ENCODE measurements at places on chromosomes 12 and 14.

DNA sequence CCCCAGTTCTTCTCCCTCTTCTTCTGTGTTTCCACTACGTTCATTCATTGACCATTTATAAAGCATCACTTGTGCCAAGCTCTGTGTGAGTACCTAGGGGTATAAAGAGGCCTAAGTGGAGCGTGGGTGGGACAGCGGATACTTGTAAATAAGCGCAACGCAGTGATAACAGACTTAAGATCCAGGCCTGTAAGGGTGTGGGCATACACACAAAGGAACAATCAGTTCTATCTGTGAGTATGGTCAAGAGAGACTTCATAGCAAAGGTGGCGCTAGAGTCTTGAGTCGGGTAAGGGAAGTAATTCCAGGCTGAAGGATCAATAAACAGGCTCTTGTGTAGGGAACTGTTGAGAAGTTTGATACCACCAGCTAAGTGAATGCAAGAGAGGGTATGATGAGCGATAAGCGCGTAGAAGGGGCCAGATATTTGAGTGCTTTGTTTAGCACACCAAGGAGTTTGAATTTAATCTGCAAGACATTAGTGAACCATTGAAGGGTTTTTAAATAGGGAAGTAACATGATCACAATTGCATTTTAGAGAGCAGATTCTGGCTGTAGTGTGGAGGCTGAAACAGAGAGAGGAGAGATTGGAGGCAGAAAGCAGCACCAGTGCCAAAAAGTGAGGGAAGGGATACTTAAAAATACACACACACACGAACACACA, 1.0 kb upstream of the GXYLT1 start:
- no peak for DNase-seq

DNA sequence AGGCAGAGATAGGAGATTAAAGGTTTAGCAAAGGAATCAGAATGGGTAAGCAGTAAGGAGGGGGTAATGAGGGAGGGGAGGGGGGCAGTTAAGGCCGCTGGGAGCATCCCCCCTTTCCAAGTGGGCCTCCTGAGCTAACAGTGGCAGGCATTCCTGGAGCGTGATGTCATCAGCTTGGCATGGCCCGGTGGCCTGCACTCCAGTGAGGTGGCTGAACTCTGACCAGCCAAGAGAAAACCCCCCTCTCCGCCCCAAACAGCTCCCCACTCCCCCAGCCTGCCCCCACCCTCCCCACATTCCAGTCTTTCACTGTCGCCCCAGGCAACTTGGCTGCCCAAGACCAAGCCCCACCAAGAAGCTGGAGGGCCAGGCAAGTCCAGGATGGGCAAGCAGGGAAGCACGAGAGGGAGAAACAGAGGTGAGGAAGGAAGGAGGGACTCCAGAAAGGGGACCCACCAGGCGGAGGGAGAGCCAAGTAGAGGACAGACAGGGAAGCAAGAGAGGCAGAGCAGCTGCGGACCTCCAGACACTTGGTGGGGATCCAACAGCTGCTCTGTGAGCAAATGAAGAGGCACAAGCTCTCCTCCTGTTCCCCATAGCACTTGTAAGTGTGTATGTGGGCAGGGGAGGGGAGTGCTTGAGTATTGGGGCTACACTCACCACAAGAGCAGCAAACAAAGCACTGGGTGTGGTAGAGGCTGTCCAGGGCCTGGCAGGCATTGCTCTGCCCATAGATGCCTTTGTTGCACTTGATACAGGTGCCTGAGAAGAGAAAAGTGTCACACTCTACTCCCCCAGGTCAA, 4.5 kb downstream of the AJUBA start:
- no peak for DNase-seq

DNA sequence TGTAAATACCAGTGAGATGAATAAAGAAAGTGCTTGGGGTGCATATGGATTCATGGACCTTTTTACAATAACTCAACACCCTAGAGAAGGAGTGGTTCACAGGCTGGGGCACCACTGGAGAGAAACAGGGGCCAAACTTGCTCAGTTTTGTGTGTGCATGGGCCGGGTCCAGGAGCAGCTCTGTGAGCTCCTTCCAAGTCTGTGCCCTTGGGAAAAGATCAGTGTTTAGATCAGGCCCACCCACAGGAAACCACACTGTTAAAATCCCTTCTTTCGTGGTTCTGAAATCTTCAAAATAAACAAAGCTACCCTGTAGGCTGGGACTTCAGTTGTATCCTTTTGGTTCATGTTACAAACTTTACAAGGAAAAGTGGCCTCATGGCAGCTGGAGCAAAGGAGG, 156.1 kb upstream of the TMEM260 start:
- DNase-seq: no peak

- DNase-seq: no peak
Observed at GRCh38 chr14:54549862-54550261, 17.1 kb upstream of the SAMD4A start.

DNA sequence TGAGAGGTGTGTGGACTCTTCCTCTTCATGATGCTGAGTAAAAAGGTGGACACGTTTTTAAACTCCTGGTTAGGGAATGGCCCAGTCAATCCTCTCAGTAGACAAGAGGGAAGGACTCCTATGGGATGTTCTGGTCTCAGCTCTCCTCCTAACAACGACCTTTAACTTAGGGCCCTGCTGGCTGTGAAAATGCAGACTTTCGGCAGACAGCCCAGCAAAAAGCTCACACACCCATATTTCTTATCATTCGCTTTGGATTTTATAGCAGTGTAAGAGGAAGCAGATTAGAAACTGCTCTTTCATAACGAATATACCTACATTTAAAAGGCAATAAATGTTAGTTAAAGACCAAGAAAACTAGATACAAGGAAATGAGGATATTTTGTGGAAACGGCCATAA, 18.0 kb upstream of the YARS2 start:
- no peak for DNase-seq

- DNase-seq: no peak
Observed at GRCh38 chr14:51451561-51451960, 200.1 kb upstream of the FRMD6 start.

GRCh38 chr14:70398706-70399431, 18.0 kb downstream of the SYNJ2BP start:
- no peak for DNase-seq

- DNase-seq: no peak
Observed at GRCh38 chr12:104736307-104736706, 221.8 kb downstream of the SLC41A2 start.

- DNase-seq: no peak
Observed at GRCh38 chr14:105389976-105390848, 8.1 kb upstream of the TEX22 start.

DNA sequence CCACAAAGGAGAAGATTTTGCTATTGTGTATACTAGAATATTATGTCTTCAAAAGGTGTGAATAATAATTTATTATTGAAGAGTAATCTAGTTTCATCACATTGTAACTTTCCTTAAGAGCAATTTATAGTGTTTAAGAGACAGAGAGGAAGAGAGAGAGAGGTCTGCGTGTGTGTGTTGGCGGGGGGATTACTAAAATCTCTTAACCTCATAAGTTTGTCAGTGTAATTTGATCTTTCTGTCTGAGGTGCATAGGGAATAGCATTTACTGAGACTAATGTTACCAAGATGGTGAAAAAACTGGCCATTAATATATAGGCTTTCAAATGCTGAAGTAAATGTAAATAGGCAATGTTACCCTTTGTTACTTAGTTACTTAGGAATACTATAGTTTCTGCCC, 48.2 kb upstream of the BTG1 start:
- DNase-seq: no peak

- no peak for DNase-seq
Observed at GRCh38 chr12:79384551-79384950, 306.2 kb downstream of the PAWR start.

GRCh38 chr12:112380663-112381405, 1.4 kb downstream of the HECTD4 start:
- no peak for DNase-seq

DNA sequence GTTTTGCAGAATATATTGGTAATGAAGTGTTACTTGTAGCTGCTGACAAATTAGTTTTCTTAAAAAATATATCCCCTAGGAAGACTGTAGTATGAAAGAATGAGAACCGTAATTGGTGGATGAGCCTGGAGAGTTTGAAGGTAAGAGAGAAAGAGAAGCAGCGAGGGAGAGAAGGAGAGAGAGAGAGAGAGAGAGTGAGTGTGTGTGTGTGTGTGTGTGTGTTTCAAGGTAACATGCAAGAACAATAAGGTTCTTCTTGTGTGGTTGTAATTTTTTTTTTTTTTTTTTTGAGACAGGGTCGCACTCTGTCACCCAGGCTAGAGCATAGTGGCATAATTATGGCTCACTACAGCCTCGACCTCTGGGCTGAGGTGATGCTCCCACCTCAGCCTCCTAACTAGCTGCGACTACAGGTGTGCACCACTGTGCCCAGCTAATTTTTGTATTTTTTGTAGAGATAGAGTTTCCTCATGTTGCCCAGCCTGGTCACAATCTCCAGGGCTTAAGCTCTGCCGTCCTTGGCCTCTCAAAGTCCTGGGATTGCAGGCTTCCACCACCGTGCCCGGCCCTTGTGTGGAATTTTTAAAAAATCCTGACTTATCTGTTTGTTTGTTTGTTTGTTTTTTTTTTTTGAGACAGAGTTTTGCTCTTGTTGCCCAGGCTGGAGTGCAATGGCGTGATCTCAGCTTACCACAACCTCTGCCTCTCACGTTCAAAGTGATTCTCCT, 73.7 kb downstream of the RASSF3 start:
- DNase-seq: no peak

Measured in stimulated activated CD8-positive, alpha-beta memory T cell treated with anti-CD3 and anti-CD28 coated beads, Interleukin-2, amount 100 ng/mL, for 48 hours (primary cell).